KBM-7 (cell line): ENCODE measurements at places on chromosomes 7 and 10.

GRCh38 chr10:43292755-43293676, 26.2 kb upstream of the RASGEF1A start:
- peak; percentile 61 for DNase-seq

- no peak for DNase-seq
Observed at GRCh38 chr10:63197344-63198092, 64.4 kb downstream of the NRBF2 start.

- no peak for DNase-seq
Observed at GRCh38 chr10:117239721-117240620, 943 bp upstream of the SLC18A2 start.

GRCh38 chr7:151061213-151062110, 2.1 kb downstream of the SLC4A2 start:
- no peak for DNase-seq

GRCh38 chr7:47461161-47461560, 120.8 kb downstream of the TNS3 start:
- DNase-seq, result no peak

- no peak for DNase-seq
Observed at GRCh38 chr10:14731875-14732512, 42.7 kb downstream of the FAM107B start.

GRCh38 chr7:91280185-91280584, 16.0 kb downstream of the FZD1 start:
- DNase-seq, result no peak

GRCh38 chr10:19952224-19953010, 136.2 kb downstream of the PLXDC2 start:
- no peak for DNase-seq

DNA sequence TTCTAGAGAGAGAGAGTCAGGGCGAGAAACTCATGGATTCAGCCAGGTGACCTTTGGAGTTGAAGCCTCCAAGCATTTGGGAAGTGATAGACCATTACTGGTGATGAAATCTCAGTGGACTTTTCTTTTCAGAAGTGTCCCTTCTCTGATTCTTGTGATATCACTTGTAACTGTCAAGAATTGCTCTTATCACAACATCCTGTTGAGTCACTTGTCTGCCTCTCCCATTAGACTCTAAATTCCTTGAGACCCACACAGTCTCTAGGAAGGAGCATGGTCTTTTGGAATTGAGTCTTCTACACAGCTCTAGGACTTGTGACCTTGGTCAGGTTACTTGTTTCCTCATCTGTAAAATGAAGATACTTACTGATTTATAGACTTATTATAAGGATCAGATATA, 81.0 kb downstream of the CFAP58 start:
- no peak for DNase-seq

- DNase-seq, result no peak
Observed at GRCh38 chr7:29920491-29920890, 69.1 kb downstream of the SCRN1 start.

DNA sequence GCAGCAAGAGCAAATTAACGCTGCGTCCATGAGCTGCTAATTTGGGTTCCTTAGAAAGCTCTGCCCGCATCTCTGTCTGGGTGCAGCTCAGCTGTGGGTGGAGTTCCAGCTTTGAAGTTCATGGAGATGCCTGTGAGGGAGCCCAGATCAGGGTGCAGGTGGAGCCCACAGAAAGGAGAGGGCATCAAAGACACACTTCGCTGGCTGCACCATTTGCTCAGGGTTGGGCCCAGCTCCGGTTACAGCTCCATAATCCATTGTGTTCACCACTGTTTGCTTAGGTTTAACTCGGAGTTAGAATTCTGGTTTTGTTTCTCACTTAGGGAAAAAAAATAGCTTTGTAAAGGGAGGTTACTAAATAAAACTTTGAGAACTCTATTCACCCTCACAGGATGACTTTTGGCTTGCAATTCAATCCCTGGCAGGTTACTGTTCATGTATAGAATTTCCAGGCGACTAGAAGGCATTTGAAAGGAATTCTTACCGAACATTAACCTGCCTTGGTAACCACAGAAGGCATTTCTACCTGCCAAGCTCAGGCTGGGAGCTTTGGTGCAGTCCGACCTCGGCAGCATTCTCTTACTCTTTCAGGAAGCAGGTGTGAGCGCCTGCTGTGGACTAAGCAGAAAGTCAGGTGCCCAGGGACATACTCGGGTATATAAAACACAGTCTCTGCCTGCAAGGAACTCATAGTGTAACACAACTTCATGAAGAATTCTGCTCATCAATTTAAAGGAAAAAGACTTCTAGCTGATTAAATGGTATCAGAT, 179.5 kb upstream of the RNF32 start:
- DNase-seq, result no peak

- DNase-seq, result no peak
Observed at GRCh38 chr10:48449501-48450232, 143.2 kb downstream of the MAPK8 start.

DNA sequence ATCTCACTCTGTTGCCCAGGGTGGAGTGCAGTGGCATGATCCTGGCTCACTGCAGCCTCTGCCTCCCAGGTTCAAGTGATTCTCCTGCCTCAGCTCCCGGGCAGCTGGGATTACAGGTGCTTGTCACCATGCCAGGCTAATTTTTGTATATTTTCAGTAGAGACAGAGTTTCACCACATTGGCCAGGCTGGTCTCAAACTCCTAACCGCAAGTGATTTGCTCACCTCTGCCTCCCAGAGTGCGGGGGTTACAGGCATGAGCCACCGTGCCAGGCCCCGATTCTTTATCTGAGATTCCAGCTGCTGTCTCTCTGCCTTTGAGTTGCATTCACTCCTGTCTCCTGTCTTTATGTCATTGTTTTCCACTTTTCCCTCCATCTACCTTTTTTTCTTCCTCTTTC, 168.7 kb downstream of the TMEM178B start:
- DNase-seq, result no peak

GRCh38 chr10:68402276-68402675, 4.8 kb downstream of the RUFY2 start:
- DNase-seq, result no peak

DNA sequence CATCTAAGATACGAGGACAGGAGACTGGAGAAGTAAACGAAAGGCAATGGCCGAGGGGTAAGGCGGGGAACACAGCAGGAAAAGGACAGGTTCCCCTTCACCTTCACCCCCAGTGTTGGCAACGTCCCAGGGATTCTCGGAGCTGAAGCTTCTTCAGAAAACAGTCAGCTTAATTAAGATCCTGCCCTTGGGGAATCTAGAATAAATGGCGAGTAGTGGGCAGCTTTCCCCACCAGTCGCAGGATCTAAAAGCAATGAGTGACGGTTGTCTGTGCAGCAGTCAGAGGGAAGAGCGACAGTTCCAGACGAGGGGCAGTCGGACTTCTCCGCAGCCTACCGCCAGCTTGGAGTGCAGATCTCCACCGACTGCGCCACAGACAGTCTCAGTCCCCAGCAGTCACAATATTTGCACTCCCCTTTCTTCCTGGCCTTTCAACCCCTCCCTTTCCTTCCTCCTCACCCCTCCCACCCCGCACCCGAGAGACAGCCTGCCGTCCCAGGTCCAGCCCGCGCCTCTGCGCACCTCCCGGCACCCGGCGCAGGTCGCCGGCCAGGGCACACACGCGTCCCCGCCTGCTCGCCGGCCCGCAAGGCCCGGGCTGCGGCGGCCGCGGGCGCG, 10.9 kb upstream of the SP8 start:
- DNase-seq, result peak; percentile 65

DNA sequence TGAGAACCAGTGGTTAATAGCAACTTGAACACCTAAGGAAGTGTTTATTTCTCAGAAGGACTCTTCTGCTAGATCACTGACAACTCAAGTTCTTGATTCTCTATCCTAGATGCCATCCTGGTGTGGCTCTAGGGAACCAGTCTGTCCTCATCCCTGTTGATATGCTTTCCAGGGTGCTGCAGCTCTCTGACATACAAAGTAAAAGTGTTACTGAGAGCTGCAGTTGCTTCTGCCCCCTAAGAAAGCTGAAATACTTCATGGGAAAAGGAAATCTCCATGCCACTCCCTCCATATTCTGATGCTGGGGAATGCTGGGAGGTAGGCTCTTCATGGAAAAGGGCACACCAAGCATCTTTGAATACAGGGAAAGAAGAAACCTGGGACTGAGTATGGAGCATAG, 168.1 kb downstream of the KLF6 start:
- DNase-seq, result no peak

DNA sequence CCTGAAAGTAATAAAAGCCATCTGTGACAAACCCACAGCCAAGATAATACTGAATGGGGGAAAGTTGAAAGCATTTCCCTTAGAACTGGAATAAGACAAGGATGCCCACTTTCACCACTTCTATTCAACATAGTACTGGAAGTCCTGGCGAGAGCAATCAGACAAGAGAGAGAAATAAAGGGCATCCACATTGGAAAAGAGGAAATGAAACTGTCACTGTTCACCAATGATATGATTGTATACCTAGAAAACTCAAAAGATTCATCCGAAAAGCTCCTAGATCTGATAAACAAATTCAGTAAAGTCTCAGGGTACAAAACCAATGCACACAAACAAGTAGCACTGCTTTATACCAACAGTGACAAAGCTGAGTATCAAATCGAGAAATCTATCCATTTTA, 581.7 kb upstream of the TEX47 start:
- DNase-seq, result no peak
